ENCODE measurements at places on chromosomes 4 and X.

- DNase-seq, result no peak
These were observed 236.0 kb upstream of the VCX3A start for GRCh38 chrX:6770936-6771335.

GRCh38 chr4:173088144-173088543 is 80.5 kb upstream of the GALNT7 start:
- no peak for DNase-seq

- DNase-seq, result no peak
These were observed 32.5 kb downstream of the DLG3 start for GRCh38 chrX:70476934-70477733.

- no peak for DNase-seq
These were observed 72.9 kb downstream of the ADAMTS3 start for GRCh38 chr4:72496119-72496518.

DNA sequence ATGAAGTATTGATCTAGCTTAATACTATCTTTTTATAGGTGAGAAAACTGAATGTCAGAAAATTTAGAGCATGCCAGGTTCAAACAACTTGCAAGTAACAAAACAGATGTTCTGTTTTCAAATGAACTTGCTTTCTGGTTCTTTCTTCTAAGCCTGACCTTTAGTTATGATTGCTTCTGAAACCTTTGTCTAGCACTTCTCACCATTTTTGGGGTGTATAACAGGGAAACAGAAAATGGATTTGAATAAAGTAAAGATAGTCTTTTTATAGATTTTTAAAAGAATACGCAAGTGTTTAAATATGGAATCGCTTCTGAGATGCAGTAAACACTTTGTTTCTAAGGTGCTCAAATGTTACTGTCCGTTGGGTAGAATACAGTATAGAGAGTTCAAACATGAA is 687.2 kb upstream of the CPEB2 start:
- DNase-seq, result no peak

GRCh38 chr4:53040459-53040815 is 178.3 kb downstream of the RASL11B start:
- no peak for DNase-seq

GRCh38 chr4:7199129-7199725 is 6.9 kb downstream of the SORCS2 start:
- no peak for DNase-seq

- DNase-seq, result no peak
These were observed 27.6 kb downstream of the INTU start for GRCh38 chr4:127660284-127660885.

DNA sequence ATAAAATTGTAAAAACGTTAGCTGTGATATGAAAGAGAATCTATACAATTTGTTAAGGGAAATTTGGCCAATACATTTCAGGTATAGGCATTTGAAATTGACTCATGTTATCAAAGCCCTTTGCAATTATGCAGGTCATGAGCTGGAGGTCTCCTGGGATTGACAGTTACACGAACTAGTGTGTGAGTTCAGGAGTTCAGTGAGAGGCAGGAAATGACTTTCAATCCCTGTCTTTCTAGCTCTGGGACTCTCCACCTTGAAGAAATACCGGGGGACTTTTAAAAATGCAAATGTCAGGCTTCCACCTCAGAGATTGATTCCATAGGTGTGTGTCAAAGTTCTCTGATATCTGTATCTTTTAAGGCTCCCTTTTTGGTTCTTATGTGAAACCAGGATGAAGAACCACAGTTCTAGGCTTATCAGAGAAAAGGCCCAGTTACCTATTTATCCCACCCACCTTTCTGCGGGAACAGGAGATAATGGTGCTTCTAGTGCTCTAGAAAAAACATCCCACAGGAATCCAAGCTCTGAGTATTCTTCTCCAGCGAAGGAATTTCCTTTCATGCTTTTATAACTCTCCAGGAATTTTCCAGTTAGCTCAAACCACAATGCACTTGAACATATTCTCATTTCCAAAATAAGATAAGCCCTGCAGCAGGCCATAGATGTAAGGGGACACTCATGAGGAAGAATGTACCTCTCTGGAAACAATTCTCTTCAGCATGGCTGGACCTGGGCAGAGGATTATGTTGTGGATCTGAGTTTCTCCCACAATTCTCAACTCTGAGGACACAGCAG is 501.0 kb downstream of the IDS start:
- DNase-seq, result no peak

DNA sequence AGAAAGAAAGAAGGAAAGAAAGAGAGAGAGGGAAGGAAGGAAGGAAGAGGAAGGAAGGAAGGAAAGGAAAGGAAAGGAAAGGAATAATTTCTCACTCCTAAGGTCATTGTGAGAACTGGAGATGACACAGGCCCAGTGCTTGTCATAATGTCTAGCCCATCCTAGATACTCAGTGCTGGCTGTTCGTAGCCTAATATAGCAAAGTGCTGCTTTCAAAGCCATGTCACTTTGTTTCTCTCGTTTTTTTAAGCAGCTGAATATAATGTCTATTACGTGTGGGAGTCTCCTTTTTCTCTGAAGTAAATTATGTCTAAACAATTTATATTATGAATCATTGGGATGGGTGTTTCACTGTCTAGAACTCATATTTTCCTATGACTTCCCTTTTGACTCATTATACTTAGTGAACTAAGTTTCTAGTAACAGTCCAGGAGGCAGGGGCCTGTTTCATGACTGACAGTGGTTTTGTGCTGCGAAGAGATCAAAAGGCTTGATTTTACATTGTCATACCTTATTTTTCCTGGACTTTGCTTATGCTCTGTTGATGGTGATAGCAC is 327.0 kb upstream of the ZFP42 start:
- DNase-seq, result no peak

- DNase-seq, result no peak
These were observed 261.4 kb downstream of the LDB2 start for GRCh38 chr4:16636912-16637630.

DNA sequence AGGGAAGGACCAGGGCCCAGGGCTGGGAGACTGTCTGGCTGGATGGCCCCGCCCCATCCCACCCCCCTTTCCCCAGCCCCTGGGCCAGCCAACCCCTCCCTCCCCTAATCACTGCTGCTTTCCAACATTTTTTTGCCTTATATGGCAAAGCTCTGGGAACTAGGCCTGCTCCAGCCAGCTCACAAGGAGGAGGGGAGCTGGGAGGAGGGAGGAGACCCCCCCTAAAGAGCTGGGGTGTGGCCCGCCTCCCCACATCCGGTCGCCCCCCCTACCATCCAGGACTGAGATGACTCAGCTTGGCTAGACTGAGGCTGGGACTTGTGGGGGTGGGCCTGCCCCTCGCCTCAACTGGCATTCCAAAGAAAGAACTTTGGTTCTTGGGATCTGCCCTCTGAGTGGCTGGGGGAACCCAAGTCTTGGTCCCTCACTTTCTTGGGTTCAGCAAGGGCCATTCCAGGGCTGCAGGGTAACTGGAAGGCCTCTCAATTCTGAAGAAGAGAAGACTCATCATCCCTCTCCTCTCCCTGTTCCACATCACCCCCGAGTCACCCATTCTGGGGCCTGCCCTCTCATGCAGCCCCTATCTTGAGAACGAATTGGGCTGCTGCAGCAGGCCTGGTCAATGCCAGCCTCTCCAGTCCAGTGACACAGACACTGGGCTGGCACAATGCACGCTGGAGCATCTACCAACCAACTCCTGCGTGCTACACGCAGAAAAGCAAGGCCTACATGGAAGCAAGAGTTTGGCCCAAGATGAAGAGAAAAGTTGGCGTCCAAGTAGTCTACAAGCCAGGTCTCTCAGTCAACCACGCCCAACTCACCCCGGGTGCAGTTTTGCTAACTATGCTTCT is 4.8 kb downstream of the FLNA start:
- DNase-seq, result peak; percentile 61

DNA sequence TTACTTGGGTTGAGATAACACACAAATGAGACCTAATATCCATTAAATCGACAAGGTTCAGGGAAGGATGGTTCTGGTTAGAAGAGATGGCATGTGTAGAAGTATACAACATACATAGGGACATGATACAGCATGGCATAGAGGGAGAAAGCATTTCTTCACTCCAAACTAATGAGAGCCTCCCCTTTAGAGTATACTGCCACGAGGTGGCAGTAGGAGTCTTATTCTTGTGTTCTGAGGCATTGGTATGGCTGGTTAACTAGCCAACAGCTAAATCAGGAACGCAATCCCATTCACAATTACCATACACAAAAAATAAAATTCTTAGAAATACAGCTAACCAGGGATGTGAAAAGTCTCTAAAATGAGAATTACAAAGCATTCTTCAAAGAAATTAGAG is 29.1 kb upstream of the TRO start:
- DNase-seq, result no peak

DNA sequence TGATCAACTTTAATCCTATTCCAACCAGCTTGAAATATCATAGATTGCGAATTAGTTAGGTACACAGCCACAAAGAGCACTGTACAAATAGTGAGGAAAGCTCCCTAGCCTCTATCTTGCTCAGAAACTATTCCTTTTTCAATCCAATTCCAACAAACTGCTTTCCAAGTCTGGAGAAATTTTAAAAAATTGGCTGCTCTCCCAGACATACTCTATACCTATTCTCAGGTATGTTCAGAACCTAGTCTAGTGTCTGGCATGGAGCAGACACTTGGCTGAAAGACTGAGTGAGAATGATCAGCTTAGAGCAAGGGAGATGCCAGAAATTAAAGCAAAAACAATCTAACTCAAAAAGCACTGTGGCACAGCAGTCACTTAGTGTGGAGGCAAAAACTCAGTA is 105.9 kb downstream of the SLC10A7 start:
- DNase-seq, result no peak

DNA sequence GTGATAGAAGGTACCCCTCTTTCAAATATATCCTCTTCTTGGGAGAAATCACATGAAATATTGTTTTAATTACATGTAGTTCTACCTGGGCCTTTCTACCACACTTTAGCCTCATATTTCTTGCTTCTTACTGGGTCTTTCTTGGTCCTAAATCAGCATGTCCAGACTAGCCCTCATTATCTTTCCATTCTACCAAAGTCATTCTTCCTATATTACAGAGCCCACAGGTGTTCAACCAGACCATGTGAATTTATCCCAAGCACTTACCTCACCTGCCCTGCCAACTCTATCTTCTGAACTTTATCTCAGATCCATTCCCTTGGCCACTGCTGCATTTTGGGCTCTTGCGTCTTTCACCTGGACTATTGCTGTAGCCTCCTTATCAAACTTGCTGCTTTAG is 11.8 kb upstream of the SOWAHB start:
- no peak for DNase-seq

DNA sequence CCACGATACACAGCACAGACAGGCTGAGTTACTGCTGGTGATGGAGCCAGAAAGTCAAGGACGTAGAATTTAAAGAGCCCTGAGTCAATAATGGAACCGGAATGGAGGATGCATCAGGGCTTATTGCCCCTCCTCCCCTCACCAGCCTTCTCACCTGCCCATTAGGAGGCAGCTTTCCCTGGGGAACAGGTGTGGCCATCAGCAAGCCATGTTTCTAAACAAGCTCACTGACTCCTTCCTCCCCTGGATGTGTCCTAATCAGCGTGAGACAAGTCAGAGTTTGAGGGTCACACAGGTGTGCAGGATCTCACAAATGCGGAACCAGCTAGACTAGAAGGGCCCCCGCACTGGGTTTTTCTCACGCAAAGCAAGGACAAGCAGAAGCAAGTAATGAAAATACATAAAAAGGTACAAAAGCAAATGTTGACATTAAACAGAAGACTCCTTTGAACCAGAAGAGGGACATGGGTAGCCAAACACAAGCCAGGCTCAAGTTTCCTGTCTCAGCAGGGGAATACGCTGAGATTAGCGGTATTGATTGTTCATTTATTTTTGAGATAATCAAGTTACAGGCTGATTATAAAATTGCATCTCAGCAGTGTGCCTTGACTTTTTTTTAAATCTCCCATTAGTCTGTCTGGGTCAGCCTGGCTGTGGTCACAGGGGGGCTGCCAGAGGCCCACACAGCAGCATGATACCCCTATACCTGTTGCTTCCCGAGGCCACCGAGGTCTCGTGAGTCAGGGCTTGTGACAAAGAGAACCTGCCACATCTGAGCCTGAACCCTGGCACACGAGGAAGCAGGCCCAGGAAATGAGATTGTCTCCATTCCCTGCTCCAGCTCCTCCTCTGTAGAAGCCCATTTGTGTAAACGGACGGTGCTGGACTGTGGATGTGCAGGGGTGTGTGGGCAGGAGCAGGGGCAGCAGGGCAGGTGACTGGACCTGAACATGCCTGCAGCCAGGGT is 37.4 kb downstream of the CCKAR start:
- no peak for DNase-seq

DNA sequence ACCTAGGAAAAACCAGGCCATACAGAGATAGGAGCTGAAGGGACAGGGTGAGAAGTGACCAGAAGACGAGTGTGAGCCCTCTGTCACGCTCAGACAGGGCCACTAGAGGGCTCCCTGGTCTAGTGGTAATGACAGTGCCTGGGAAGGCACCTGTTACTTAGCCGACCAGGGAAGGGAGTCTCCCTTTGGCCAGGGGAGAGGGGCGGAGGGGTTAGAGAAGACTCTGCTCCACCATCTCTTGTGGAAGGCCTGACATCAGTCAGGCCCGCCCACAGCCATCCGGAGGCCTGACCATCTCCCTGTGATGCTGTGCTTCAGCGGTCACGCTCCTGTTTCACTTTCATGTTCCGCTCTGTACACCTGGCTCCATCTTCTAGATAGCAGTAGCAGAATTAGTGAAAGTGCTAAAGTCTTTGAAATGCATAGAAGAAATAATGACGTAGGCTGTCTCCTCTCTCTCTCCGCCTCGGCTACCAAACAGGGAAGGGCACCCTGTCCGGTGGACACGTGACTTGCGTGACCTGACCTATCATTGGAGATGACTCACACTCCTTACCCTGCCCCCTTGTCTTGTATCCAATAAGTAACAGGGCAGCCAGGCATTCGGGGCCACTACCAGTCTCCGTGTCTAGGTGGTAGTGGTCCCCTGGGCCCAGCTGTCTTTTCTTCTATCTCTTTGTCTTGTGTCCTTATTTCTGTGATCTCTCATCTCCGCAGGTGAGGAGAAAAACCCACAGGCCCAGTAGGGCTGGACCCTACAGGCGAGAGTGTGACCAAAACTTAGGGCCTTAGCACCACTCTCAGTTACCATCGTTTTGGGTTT is 26.7 kb downstream of the HTT-AS start:
- peak; percentile 44 for DNase-seq

DNA sequence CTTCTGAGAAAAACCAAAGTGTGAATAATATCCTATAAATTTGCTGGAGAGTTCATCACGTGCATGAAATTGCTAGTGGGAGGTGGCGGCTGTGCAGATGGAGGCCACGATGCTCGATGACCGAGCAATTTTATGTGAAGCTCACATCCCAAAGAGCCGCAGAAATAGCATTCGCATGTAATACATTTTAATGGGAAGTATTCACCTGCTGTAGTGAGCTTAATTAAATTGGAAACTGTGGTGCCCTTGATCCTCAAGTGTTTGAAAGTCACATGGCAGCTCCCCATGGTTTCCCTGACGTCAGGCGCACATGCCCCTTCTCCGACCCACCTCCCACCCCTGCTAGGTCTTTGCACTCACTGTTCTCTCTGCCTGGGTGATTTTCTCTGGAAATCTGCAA is 136.8 kb downstream of the STK32B start:
- no peak for DNase-seq

DNA sequence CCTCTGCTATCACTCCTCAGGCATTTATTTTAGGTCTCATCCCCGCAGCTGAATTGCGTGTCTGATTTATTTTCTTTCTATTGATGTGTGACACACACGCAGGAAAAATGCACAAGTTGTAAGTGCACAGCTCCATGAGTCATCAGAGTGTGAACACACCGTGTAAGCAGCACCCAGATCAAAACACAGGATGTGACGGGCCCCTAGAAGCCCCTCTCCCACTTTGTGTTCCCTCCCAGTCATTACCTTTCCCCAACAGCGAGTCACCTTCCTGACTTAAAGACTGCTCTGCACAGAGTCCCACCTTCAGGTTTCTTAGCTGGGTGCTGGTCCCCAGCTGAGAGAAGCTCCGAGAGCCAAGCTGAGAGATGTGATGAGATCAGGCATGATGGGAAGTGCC is 436.7 kb downstream of the MID1IP1 start:
- no peak for DNase-seq

Measured in stimulated activated CD8-positive, alpha-beta memory T cell treated with anti-CD3 and anti-CD28 coated beads, Interleukin-12 subunit alpha, Interleukin-12 subunit beta, amount 100 ng/mL, for 4 hours (primary cell).